Cardiac fibroblast (primary cell): ENCODE measurements at places on chromosomes 5 and 9.
A peak's percentile ranks its signal among the peaks of the same experiment; 100 is the strongest.

GRCh38 chr9:101650142-101650541 lies 55.4 kb upstream of the PPP3R2 start:
- DNase-seq = no peak

- DNase-seq = no peak
Observed at GRCh38 chr9:131111186-131111853, 14.1 kb upstream of the NUP214 start.

DNA sequence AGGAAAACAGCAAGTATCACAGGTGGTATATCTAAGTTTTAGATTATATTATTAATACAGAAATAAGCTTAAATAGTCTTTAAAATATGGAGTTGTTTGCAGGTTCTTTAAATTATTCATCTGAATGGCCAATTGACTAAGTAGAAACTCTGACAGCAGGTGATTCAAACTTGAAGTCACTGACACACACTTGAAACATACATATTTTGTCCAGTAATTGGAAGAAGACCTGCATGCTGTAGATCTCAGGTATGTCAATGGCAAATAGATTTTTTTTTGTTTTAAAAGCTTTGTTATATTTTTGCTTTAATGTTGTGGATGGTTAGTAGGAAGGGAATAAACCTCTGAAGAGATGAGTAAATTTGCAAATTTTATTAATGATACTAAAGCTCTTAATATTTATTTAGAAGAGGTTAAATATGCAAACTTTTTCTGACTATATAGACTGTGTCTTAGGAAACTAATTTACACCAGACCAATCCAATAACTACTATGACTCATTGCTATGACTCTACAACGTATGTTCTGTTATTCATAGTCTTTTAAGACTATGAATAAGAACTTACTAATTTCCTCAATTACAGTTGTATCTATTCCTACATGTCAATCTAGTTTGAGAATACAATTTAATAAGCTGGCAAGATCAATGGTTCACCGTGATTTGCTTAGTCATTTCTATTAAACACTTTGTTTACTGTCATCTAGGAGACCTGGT lies 53.9 kb upstream of the RORB start:
- DNase-seq = no peak

GRCh38 chr9:5800969-5801738 lies 31.8 kb downstream of the ERMP1 start:
- peak; percentile 19 for DNase-seq

DNA sequence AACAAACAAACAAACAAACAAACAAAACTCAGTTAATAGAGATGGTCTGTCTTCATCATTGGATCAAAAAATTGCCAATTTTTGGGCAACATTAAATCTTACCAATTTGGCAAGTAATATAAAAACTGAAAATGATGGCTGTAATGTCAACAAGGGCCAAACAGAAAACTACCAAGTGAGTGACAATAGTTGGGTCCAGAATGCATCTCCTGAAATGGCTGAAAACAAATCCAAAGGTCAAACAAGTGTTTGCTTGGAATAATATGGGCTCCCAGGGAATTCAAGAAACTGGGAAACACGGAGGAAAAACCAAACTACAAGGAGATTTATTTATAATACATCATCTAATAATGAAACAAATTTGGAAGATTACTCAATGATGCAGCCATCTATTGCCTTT lies 25.1 kb downstream of the BAAT start:
- DNase-seq = no peak

- DNase-seq = peak; percentile 1
Observed at GRCh38 chr9:85702726-85703289, 38.9 kb downstream of the AGTPBP1 start.

DNA sequence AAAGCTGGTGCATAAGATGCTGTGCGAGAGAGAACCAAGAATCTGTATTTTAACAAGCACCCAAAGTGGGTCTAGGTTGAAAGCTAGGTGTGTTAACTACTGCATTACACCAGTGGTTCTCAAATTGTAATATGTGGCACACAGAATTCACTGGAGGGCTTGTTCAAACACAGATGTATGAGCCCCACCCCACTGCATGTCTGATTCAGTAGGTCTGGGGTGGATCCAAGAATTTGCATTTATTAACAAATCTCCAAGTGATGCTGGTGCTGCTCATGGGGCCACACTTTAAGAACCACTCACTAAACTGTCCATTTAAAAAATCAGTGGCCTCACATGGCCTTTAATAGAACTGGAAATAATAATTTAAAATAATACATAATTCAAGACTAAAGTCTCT lies 40.4 kb downstream of the LPAR1 start:
- no peak for DNase-seq

DNA sequence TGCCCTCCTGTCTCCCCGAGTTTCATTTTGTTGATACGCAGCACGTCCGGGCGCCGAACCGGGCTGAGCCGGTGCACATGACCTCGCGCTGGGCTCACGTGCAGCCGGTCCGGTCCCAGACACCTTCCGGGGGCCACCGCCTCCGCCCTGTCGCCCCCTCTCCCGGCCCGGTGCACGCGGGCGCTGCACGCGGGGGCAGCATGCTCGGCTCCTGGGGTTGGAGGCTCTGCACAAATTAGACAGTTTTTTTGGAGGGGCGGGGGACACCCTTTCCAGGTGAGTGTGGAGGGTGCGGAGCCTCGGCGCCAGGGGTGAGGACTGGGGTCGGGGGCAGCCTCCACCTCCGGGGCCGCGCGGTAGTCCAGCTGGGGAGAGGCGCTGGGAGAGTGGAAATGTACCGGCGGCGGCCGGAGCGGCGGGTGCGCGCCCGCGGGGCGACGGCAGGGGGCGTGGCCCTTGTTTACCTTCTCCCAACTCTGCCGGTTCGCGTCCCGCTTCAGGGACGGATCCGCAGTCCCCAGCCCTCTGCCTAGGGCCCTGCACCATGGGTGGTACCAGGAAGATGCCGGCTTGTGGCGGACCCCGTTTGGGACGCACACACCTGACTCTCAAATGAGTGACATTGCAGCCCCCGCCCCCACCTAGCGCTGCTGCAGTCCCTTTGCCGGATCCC lies 1.1 kb downstream of the JADE2 start:
- DNase-seq = peak; percentile 76

DNA sequence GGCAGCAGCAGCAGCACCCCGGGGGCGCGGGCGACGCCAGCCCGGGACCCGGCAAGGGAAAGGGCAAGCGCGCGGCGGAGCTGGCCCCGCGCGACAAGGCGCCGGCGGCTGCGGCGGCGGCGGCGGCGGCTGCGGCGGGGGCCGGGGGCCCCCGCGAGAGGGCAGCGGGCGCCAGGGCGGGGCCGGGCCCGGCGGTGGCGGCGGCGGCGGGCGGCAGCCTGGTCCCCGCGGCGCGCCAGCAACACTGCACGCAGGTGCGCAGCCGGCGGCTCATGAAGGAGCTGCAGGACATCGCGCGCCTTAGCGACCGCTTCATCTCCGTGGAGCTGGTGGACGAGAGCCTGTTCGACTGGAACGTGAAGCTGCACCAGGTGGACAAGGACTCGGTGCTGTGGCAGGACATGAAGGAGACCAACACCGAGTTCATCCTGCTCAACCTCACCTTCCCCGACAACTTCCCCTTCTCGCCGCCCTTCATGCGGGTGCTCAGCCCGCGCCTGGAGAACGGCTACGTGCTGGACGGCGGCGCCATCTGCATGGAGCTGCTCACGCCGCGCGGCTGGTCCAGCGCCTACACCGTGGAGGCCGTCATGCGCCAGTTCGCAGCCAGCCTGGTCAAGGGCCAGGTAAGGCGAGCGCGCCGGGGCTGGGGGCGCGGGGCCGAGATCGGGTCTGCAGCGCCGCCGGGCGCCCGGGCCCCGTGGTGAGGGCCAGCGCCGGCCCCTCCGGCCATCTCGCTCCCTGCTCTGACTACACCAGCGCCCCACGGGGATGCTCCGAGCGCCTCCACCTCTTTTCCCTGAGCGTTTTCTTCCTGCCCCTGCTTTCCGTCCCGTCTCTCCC lies at the start of gene UBE2QL1:
TSS of gene UBE2QL1 (plus strand) at position 238 of the 843 bp plus-strand sequence. CDS start at position 273, 35 bp downstream.
- DNase-seq = peak; percentile 0

DNA sequence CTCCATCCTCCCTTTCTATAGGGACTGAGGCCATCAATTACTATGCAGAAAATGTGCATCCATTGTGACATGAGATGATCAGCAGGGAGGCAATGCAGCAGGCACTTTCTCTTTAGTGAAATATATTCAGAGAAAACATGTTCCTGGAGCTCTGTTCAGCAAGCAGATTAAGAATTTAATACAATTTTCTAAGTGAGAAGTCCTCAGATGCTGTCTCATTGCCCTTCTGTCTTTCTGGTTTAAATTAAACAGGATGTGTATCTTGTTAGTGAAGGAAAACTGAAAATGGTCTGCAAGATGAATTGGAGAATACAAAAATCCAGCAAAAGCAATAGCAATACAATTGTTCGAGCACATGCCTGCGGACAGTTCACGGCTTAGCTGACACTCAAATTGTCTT lies 445.8 kb upstream of the RIOK2 start:
- no peak for DNase-seq

GRCh38 chr9:72292256-72292682 lies 72.7 kb downstream of the ZFAND5 start:
- DNase-seq = peak; percentile 72

DNA sequence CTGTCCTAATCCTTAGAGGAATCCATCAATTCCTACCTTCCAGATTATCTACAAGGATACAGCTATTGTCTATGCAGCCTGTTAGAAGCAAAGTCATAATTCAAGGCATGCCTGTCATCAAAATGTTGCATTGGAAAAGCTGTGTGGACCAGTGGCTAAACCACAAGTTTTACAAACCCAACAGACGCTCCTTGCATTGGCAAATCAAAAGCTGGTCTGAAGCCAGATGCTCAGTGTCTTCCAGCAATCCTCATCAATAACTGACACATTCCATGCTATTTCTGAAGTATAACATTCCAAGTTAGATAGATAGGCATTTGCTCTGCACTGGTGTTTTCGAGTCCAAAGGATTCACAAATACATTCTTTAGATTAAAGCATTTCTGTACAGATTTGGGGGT lies 213.6 kb downstream of the EBF1 start:
- peak; percentile 36 for DNase-seq

- DNase-seq = peak; percentile 95
Observed at GRCh38 chr9:76866689-76867088, 39.2 kb downstream of the PRUNE2 start.
